ENCODE measurements at places on chromosomes 13 and 19.
A peak's percentile ranks its signal among the peaks of the same experiment; 100 is the strongest.

- no peak for DNase-seq
Observed at GRCh38 chr19:30222992-30223865, 149.0 kb upstream of the ZNF536 start.

DNA sequence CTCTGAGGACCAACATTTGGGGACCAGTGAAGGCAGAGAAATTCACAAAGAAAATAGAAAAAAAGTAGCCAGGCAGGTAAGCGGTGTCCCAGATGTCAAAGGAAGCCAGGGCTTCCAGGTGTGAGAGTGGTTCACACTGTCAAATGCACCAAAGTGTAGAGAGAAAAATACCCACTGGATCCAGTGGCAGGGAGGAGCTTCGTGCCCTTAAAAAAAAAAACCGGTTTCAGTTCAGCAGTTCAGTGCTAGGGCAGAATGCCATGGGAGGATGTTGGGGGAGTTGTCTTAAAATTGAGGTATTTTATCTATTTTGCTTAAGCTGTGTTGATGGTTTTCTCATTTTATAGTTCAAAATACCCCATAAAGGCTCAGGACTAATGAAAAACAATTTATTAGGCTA, 47.8 kb upstream of the C1QTNF9 start:
- DNase-seq, result no peak

- DNase-seq, result peak; percentile 22
Observed at GRCh38 chr13:113405481-113406300, 41.8 kb upstream of the GRTP1 start.

GRCh38 chr19:19460258-19460731, 54.8 kb downstream of the GATAD2A start:
- no peak for DNase-seq

GRCh38 chr13:49877629-49878218, 58.4 kb downstream of the SPRYD7 start:
- DNase-seq, result no peak

GRCh38 chr13:106528718-106529414, 6.6 kb downstream of the EFNB2 start:
- DNase-seq, result no peak

GRCh38 chr13:111262715-111263114, 57.7 kb upstream of the TEX29 start:
- DNase-seq, result no peak

GRCh38 chr19:48004236-48004635, 9.8 kb downstream of the ELSPBP1 start:
- DNase-seq, result no peak

DNA sequence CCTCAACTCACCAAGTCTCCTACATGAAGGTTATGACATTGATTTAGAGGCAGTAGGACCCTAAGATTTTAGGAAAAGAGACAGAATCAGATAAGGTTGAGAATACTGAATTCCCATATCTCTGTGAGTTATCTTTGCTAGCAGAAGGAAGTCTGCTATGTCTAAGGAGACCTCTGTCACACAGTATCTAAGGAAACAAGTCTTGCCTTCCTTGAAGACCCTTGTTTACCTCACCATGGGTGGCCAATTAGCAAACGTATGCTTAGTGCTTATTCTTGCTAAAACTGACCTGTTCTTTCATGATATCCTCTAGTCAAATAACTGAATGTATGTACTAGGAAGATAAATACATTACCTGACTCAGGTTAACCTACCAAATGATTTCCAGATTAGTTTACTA, 855.4 kb upstream of the SLITRK1 start:
- no peak for DNase-seq

- no peak for DNase-seq
Observed at GRCh38 chr19:2616741-2617392, 85.6 kb downstream of the GNG7 start.

- no peak for DNase-seq
Observed at GRCh38 chr19:29478578-29479565, 46.9 kb upstream of the VSTM2B start.

- no peak for DNase-seq
Observed at GRCh38 chr19:33374236-33374714, 766 bp downstream of the CEBPG start.

GRCh38 chr13:96835546-96835945, 158.7 kb downstream of the OXGR1 start:
- no peak for DNase-seq

DNA sequence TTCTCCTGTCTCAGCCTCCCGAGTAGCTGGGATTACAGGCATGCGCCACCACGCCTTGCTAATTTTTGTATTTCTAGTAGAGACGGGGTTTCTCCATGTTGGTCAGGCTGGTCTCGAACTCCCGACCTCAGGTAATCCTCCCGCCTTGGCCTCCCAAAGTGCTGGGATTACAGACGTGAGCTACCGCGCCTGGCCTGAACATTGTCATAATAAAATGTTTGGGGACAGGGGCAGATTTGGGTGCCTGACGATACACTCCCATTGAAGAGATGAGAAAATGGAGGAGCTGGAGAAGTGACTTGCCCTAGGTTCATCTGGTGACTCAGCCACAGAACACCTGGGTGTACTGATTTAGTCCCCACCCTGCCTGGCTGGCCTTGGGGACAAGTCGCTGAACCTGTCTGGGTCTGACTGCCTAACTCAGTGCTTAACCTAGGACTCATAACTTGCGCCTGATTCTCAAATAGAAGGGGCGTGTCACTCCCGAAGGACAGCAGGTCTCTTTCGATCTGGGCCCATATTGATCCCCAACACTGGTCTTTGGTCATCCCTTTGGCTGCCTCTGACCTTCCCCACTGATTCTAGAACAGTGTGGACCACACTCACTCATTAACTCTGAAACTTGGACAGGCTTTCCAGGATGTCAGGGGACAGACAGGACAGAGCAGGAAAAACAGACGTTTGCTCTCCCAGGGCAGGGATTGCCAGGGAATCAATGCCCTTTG, 7.6 kb upstream of the BICRA start:
- DNase-seq, result no peak

DNA sequence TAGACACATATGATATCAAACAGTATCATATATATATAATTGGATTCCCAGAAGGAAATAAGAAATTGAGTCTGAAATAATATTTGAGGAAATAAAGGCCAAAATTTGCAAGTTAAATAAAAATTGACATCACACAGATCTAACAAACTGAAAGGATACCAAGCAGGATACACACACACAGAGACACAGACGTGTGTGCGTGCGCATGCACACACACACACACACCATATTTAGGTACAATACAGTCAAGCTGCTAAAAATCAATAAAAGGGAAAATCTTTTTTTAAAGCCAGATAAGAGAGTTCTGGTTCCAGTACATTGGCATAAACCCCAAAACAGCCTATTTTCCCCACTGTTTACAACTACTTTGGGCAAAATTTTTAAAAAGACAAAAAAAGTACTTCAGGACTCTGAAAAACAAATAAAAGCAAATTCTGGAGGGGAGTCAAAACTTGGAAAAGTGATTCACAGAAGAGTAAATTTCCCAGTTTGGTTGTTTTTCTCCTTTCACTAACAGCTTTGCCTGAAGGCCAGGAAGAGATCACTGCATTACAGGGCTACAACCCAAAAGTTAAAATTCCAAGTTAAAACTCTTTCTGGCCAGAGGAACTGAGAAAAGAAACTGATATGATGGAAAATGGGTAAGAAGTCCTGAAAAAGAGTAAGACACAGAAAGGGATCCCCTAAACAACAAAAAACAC, 16.2 kb downstream of the MYCBP2 start:
- DNase-seq, result no peak

DNA sequence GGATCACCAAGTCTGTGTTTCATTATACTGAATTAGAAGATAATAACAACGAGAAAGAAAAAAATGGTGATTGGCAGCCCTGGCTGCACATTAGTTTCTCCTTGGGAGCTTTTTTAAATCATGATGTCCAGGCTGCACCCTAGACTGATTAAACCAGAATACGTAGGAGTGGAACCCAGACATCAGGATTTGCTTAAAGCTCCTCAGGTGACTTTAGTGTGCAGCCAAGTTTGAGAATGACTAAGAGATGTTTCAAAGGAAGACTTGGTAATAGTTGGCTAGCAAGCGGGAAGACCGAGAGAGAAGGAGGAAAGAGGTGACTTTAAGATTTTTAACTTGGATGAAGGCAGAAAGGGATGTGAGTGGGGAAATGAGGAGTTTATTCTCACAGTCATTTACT, 71.4 kb upstream of the SERP2 start:
- DNase-seq, result no peak

- no peak for DNase-seq
Observed at GRCh38 chr19:1408300-1409203, 1.2 kb downstream of the DAZAP1 start.

DNA sequence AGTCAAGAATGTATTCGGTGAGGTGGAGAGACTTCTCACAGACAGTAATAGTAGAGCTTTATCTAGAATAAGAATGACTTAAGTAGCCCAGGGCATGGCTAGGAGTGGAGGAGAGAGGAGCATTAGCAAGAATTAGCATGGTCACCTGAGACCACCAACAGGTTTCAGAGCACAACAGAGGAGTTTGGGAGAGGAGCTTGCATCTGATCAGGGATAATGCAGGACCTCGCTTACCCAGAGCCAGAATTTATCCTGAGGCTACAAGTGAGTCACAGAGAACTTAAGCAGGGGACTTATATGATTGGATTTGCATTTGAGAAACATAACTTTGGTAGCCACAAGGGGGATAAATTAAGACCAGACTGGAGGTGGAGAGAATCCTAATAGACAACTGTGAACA, 102.1 kb upstream of the FNDC3A start:
- DNase-seq, result no peak

GRCh38 chr13:30338331-30338851, 31.0 kb upstream of the KATNAL1 start:
- no peak for DNase-seq

- DNase-seq, result no peak
Observed at GRCh38 chr19:33405254-33405552, 31.7 kb downstream of the CEBPG start.

DNA sequence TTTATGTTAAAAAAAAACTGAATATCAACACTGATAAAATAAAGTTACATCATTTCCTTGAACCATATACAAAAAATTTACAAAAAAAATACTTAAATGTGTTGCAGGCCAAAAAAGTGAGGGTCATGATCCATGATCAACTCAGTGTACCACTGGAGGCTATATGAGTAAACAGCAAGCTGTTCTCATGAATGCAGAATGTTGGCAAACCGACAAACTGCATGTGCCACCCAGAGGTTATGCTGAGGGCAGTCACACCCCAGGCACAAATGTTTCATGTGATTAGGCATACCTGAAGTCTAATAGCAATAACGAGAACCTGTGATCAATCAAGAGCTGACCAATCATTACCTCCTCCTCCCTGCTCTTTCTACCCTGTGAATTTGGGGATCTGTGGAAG, 91.9 kb downstream of the ZNF431 start:
- DNase-seq, result no peak

GRCh38 chr19:27955485-27956480, 1257.2 kb downstream of the UQCRFS1 start:
- no peak for DNase-seq

- DNase-seq, result no peak
Observed at GRCh38 chr13:24493356-24493755, 19.2 kb downstream of the PARP4 start.

GRCh38 chr13:97274829-97275649, 52.9 kb downstream of the MBNL2 start:
- no peak for DNase-seq

DNA sequence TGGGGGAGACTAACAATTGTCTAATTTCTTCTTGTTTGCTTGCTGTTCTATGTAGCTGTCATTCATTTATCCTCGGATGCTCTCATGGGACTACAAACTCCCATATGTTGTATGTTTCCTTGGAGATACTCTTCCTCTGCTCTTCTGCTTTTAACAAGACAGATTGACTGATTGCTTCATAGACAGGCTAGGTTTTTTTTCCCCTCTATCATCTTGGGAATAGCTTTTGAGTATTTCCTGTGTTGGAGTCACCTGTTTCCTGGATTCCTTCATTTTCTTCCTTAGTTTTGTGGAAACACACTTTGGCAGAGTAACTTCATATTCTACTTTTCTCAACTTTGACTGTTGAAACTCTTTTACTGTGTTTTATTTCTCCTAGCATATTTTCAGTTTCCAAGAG, 27.6 kb downstream of the EDNRB start:
- no peak for DNase-seq

DNA sequence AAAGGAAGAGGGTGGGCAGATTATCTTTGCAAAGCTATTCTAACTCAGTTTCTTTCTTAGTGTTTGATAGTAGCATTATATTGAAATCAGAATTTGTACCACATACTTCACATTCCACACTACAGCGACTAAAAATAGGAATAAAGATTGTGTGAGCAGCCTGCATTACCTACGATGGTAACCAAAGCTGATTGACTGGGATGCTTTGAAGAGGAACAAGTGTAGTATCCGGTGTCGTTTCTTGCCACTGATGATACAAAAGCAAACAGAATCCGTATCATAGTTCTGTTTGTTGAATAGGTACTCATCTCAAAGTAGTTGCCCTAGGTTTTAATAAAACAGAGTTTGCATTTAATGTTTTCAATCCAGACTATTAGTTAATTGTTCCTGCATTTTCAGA, 51.2 kb downstream of the FLT3 start:
- no peak for DNase-seq

DNA sequence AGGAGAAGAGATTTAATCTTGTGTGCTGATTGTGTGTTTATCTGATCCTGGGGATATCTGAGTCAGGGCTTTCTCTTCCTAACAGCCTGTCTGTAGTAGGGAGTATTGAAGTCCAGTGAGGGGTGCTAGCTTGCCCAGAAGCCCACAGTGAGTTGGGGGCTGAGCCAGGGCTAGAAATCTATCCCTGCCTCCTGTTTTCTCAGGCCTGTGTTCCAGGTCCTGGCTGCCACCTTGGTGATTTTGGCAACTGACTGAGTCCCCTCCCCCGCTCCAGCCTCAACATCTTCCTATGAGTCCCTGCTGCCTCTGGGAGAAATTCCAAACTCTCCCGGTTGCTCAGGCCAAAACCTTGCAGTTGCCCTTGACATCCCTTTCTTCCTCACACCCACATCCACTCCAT, 7.7 kb upstream of the NOVA2 start:
- DNase-seq, result no peak

DNA sequence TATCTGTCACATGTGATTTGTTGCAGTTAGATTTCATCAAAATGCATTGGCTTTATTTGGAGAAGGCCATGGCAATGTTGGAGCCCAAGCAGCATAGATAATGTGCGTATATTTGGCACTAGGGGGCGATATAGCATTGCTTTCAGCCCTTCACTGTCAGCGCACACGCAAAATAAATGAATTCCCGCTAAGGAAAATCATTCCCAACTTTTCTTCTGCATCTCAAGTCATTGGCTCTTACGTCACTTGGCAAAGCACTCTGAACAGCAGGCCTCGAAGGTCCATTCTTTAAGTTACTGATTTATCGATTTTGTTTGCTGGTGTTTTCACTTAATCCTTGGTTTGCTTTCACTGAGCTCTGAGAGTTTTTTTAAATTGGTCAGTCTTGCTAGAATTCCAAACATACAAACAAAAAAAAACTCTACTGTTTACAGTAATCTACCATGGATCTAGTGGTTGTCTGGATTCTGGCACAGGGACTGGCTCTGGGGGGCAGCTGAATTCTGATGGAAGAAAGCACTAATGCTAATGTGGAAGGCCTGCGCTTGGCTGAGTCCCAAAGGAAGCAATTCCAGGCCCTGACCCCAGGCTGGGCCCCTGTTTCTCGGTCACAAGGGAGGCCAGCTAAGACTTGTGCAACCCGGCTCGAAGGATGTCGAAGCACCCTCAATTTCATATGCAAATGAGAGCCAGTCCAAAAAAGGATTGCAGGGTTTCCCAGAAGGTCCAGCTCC, 97.7 kb upstream of the IPO5 start:
- DNase-seq, result peak; percentile 17

- DNase-seq, result no peak
Observed at GRCh38 chr19:35038623-35039512, 2.7 kb upstream of the HPN start.

- DNase-seq, result no peak
Observed at GRCh38 chr19:36049080-36049698, 4.9 kb downstream of the THAP8 start.

- no peak for DNase-seq
Observed at GRCh38 chr19:36113894-36114720, 568 bp downstream of the POLR2I start.
